Vagina (tissue), 2 donors: ENCODE measurements at places on chromosomes 4 and X.

DNA sequence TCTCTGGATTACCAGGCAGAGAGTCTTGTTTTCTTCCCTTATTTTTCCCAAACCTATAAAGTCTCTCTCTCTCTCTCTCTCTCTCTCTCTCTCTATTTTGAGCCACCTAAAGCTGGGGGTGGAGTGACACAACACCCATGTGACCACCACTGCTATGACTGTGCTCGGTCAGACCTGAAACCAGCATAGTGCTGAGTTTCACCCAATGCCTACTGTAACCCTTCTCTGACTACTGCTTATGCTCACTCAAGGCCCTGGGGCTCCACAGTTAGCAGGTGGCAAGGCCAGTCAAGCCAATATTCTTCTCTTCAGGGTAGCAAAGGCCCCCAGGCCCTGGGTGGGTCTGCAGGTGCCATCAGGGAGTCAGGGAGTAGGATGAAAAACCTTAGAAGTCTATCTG is 114.7 kb upstream of the ARMCX2 start:
- no peak for DNase-seq

- DNase-seq: no peak
Measured at GRCh38 chr4:13515268-13515667, 29.0 kb downstream of the NKX3-2 start.

GRCh38 chr4:6280365-6280996 is 10.8 kb downstream of the WFS1 start:
- DNase-seq: no peak

- DNase-seq: no peak
Measured at GRCh38 chrX:28997706-28998463, 410.6 kb downstream of the IL1RAPL1 start.

- no peak for DNase-seq
Measured at GRCh38 chrX:129954804-129955203, 27.6 kb upstream of the BCORL1 start.

- no peak for DNase-seq
Measured at GRCh38 chrX:69961365-69962072, 88.2 kb downstream of the AWAT2 start.

- DNase-seq: no peak
Measured at GRCh38 chr4:64417974-64418373, 8.7 kb upstream of the TECRL start.

DNA sequence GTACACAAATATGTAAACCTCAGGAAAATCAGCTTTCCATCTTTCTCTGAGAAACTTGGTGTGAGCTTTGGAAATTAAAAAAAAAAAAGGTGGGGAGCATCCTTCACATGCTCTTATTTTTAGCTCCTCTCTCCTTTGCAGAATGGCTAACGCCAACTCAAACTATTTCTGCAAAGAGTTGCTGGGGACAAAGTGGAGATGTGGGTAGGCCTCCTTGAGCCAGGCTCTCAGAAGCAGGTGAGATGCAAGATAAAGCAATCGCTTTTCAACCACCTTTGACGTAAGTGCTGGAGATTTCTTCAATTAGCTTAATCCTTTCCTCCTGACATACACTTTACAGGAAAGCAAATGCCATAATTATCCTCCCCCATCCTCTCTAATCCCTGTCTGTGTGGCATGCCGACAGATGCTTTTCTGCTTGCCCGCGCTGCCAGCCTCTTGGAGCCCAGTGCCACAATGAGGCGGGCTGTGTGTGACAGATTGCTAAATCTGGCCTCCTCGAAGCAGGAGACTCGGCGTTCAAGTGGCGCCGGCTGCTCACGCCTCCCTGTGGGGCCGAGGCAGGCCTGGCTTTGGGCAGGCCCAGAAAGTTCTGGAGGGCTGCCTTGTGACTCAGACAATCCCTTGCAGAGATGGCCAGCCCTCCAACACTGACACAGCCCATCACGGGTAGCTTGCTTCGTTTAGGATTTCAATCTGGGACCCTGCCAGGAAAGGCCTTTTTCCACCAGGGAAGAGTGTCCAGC is 64.9 kb upstream of the SOD3 start:
- no peak for DNase-seq

DNA sequence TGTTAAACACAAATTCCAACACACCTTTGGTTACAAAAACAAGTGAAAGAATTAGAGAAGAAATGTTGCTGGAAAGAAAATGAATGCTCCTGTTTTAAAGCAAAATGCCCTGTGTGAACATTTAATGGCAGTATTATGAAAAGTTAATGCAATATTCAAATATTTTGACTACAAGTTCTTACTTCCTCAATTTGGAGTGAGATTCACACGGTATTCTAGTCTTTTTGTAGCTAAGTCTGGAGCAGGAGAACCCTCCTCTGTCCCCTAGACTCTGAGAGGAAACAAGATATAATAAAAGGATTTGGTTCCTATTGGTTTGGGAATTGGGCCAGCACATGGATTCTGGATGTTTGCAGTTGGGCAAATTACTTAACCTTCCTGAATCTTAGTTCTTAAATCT is 12.7 kb downstream of the MAD2L1 start:
- no peak for DNase-seq

DNA sequence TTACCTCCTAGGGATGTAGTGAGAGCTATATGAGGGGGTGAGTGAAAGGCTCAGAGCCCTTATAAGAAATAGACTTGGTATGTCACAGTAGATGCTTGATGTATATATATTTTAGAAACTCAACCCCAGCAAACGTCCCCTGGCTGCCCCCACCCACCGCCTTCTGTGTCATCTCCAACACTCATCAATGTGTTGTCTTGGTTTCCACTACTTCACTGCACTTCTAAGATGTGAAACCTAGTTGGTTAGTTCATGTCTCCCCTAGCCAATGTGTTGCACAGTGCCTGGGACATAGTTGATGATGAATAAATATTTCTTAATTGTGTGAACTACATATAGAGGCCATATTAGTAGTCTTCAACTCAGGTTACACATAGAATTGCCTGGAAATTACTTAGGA is 4.4 kb downstream of the FGFBP2 start:
- no peak for DNase-seq

DNA sequence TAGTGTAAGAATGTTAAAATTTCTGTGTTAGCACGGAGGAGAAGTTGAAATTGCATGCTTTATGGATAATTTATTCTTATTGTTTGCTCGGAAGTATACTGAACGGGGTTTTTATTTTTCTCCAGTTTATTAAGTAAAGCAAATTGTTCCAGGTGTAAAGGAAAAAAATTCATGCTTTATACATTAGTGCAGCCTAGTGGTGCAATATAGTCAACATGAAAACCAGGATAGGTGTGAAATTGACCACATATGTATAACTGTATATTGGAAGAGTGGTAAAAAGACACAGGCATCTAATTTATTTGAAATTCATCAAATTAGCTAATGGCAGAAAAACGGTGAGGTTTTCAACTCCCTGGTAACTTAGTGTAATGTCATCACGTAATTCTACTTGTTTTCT is 959 bp downstream of the BRS3 start:
- DNase-seq: no peak

DNA sequence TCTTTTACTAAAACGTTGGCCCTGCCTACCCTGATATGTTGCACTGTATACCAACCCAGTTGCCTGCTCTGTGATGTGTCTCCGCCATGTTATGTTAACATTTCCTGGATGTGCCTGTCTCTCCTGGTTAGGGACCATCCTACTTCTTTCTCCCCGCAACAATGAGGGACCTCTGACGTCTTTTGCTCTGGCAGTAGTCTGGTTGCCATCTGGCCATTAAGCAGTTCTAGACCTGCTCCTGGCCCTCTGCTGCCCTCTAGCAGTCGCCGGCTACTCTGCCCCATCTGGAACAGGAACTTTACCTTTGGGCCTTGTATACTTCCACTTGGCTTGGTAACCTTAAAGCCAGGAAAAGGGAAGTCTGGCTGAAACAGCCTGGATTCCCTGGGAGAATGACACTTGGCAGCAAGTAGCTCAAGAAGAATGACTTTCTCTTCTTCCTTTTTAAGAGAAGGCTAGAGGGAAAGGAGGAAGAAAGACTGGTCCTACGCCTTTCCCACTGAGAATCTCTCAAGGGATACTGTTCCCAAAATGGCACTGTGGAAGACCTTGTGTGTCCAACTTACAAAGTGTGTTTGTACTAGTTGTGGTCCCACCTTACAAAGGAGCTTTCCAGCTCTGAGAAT is 63.5 kb downstream of the GPC3 start:
- no peak for DNase-seq
